Transverse colon (tissue), 4 donors: ENCODE measurements at places on chromosomes 6 and 20.

DNA sequence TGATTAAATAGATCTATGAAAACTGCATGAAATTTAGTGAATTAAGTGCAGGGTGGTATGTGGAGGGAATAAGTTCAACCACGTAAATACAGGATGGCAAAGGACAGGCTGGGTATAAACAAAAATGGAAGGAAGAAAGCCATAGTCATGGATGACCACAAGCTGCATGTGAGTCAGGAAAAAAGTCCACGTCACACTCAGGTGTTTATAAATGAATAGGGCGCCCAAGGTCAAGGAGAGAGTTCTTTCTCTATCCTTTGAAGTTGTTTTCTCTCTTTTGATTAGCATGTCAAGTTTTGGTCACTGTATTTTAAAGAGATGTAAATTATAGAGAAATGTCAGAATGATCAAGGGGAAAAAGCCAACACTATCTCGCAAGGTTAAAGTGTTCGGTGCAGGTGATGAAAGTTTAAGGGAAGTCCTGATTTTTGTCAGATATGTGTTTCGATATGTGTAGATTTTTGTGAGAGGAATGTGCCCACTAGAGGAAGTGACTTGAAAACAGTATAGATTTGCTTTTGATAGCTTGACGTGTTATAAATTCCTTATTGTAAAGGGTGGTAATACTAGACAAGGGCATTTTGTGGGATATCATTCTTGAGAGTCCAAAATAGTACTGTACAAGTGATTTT is 58.7 kb downstream of the MAP3K4 start:
- DNase-seq = no peak

GRCh38 chr20:59603176-59603575 is 1.2 kb upstream of the PHACTR3 start:
- no peak for DNase-seq

- DNase-seq = no peak
These were observed 113.1 kb downstream of the SOBP start for GRCh38 chr6:107603006-107603370.

- no peak for DNase-seq
These were observed 739 bp downstream of the B3GAT2 start for GRCh38 chr6:70956191-70956450.

- DNase-seq = no peak
These were observed 19.9 kb downstream of the SLC2A4RG start for GRCh38 chr20:63759377-63759901.
